Activated gamma-delta T cell treated with Interleukin-2 at 50 U/mL for 16 hours (primary cell): ENCODE measurements at places on chromosomes 1 and 21.
A peak's percentile ranks its signal among the peaks of the same experiment; 100 is the strongest.

DNA sequence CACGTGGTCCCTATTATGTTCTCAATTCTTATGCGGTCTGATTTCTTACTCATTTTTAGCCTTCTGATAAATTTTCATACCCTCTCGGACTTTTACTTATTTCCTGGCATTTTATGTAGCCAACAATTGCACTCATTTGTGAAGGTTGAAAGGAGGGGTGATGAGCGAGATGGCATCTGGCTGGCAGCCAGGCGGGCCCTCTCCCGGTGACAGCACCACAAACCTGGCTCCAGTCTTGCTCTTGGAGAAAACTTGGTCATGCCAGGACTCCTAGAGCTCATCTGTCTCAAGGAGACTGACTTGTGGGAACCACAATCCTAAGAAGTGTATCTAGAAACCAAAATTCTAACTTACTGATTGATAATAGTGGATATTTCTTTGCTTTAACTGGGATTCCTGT is 14.6 kb upstream of the AHCTF1 start:
- no peak for DNase-seq

DNA sequence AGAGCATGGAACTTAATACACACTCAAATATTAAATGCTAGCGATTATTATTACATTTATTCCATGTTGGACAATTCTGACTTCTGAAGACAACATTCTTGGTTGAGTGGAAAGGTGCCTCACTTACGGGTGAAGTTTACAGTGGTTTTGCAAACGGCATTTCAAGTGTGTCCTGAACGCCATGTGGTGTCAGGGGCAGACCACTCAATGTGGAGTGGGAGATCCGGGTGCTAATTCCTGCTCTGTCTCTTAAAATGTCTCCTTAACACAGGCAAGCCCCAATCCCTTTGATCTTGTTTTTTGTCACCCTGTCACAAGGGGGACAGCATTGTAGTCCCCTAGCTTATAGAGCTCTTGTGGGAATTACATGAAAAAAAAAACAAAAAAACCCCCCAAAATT is 5.6 kb upstream of the TDRD10 start:
- no peak for DNase-seq

DNA sequence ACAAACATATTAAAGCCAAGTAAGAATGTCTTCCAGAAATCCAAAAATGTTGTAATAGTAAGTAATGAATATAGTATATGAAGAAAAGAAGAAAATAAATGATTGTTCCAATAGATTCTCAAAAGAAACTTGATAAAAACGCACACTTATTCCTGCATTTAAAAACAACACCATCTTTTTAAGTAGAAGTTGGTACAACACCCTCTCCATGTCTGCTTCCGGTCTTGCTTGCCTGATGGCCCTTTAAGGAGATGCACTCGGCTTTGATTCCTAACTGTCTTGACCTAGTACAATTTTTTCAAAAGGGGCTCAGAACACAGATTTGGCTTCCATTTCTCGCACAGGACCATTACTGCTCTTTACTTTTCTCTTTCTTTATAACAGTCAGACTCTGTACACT is 9.0 kb downstream of the CLCA1 start:
- no peak for DNase-seq

- no peak for DNase-seq
These were observed 14.0 kb upstream of the PKP1 start for GRCh38 chr1:201269281-201269680.

GRCh38 chr1:39395357-39395831 is 96.0 kb upstream of the BMP8A start:
- DNase-seq, result no peak

DNA sequence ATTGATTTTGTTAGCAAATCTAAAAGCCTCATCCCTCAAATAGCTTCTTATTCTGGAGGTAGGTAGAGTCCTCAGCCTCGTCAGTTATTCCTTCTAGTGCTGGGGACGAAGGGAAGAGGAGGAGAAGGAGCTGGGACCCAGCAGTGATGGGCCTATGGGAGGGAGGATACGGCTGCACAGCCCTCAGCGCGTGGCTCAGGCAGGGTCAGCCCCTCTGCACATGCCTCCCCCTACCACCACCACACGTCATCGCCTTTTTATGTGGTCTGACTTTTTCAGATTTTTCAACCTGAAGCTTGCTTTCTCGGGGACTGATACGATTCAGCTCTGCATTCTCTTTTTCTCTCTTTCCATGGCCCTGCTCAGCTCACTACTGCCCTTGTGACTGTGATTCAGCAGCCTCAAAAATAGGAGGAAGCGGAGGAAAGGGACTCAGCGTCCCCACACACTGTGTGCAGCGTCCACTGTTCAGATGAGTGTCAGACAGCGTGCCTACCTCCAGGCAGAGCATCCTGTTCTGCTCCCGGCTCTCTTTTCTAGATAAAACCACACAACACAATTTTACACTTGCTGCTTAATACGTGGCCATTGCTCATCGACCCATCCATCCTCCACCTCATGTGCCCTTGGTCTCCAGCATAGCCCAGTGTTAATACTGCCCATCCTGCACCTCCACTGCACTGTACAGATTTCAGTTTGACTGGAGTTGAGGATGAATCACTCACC is 827 bp downstream of the OR2B11 start:
- no peak for DNase-seq

GRCh38 chr1:16888860-16889816 is 6.6 kb upstream of the RNU1-2 start:
- peak; percentile 51 for DNase-seq

DNA sequence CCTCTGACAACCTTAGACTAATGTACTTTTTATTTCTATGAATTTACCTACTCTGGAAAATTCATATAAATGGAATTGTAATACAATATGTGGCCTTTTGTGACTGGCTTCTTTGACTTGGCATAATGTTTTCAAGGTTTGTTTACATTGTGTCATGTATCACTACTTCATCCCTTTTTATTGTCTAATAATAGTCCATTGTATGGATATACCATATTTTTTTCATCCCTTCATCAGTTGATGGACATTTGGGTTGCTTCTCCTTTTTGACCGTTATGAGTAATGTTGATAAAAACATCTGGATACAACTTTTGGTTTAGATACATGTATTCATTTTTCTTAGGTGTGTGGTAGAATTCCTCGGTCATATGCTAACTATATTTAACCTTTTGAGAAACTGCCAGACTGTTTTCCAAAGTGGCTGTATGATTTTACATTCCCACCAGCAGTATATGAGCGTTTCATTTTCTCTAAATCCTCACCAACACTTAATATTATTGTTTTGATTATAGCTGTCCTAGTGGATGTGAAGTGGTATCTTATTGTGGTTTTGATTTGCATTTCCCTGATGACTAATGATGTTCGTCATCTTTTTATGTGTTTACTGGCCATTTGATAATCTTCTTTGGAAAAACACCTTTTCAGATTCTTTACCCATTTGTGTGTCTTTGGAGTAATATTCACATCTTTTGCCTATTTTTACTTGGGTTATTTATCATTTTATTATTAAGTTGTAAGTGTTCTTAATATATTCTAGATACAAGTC is 3.5 kb downstream of the RO60 start:
- DNase-seq, result no peak

GRCh38 chr1:37553927-37554808 is at the start of gene SNIP1:
TSS of gene SNIP1 (minus strand) at chr1:37554293. CDS start at chr1:37554229, 64 bp downstream.
- DNase-seq, result peak; percentile 90

DNA sequence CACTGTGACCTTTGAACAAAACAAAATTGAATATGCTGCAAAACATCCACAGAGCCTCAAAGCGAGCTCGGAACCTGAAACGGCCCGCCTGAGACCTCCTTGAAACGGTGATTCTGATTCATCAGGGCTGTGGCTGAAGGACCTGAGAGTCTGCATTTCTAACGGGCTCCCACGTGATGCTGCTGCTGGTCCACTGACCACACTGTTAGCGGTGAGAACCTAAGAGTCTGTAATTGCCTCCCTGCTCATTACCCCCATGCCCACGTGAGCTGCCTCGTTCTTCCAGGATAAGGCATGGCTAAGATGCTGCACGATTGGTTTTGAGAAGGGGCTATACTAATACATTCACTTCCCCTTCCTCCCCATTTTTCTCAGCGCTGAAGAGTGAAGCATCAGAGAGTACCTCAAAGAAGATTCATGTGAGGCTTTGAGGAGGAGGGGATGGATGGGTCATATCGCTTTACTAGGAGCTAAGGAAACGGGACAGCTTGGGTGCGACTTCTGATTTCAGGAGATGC is 9.7 kb downstream of the TLR5 start:
- DNase-seq, result no peak

GRCh38 chr1:34532113-34532512 is 222.7 kb upstream of the GJB5 start:
- DNase-seq, result no peak

GRCh38 chr1:228016653-228017355 is 10.0 kb downstream of the WNT3A start:
- no peak for DNase-seq

- DNase-seq, result no peak
These were observed 36.9 kb downstream of the NSL1 start for GRCh38 chr1:212754680-212755079.

- no peak for DNase-seq
These were observed 287.0 kb downstream of the SDCCAG8 start for GRCh38 chr1:243542739-243543415.

- DNase-seq, result no peak
These were observed 89.5 kb downstream of the ADGRL4 start for GRCh38 chr1:78916986-78917385.

DNA sequence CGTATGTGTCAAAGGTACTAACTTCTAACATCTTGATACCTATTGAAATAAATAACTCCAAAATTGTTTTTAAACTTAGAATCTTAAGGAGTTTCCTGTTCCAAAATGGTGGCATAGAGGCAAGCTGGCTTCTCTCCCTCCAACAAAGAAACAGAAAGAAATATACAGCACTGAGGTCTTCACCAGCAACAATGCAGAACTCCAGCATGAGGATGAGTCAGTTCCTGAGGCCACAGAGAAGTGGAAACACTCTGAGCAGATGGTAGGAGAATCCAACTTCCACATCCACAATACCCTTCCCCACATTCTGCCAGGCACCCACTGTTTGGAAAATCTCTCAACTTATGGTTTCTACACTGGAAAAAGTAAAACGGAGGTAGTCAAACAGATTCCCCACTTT is 12.2 kb upstream of the PPIH start:
- no peak for DNase-seq

GRCh38 chr1:4129693-4130092 is 229.6 kb upstream of the C1orf174 start:
- DNase-seq, result no peak

GRCh38 chr1:155183775-155184221 is 10.1 kb downstream of the TRIM46 start:
- no peak for DNase-seq

DNA sequence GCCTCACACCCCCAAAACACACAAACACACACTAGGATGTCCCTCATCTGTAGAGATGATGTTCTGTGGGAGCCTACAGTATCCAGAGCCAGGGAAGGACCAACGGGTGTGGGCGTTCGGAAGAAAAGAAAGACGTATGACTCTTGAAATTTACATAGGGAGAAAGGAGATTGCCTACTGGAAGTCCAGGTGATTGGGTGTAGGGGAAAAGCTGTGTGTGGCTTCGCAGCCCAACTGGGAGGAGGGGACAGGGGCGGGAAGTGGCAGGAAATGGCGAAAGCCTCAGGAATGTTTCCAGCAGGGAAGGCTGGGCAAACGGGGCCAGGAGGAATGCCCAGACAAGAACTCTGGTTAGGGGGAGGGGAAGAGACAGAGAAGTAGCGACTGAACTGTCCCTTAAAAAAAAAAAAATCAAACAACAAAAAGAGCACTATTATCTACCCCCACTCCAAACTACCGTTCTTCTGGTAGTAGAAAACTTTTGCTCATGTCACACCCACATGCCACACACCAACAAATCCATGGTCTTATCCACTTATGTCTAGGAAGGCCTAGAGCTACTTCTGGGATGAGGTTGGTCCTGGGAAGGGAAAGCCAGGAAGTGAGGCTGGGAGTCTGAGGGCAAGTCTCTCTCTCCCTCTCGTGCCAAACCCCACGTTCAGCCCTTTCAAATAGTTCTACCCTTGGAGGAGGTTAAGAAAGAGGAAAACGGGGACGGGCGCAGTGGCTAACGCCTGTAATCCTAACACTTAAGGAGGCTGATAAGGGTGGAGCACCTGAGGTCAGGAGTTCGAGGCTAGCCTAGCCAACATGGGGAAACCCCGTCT is 1.8 kb upstream of the CKS1B start:
- DNase-seq, result no peak

DNA sequence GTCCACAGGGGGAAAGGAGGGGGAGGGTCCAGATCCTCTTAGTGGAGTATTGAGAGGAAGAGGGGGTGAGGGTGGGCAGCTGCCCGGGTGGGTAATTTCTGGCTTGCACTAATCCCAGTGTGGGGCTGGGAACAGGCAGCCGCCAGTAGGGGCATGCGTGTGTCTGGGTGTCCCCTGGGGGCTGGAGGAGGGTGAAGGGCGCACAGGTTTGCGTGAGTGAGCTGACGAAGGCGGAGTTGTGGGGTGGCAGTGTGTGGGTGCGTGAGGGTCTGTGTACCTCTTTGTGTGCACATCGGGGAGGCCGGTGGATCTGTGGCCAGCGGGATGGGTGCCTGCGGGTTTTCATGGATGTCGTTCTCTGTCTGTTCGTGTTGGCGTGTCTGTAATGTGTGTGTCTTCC is 97.3 kb downstream of the PAX7 start:
- no peak for DNase-seq

- DNase-seq, result no peak
These were observed 302.6 kb upstream of the C1orf87 start for GRCh38 chr1:60376196-60376595.

DNA sequence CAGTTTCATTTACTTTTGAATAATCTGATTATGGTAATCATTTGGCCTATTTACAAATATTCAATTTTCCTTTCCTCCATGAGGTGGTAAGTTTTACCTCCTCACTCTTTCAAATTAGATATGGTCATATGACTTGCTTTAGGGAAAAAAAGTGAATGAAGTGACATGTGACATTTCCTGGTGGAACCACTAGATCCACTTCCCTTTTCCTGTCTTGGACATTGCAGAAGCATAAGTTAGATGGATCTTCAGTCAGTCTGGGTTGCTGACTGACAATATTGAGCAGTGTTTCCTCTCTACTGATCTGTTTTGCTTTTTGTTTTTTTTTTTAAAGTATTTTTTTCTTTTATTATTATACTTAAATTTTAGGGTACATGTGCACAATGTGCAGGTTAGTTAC is 481.1 kb upstream of the PTBP2 start:
- no peak for DNase-seq

GRCh38 chr1:236072001-236072400 is 7.1 kb upstream of the NID1 start:
- no peak for DNase-seq

DNA sequence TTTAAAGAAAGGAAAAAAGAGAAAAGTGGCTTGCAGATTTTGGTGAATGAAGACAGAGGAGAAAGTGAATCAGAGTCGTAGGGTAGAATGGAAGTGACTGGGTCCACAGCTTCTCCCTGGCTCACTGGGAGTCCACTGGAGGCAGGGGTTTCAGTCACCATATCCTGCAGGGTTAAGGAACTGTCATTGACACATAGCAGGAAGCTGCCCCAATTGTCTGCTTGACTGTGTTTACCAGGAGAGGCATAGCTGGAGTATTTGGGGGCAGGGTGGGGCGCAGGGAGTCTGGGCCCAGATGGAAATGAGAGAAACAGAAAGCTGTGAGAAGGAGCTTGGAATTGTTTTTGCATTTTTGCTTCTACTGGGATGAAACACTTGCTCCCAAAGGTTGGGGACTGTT is 228.8 kb upstream of the CSF3R start:
- DNase-seq, result no peak

- no peak for DNase-seq
These were observed 14.9 kb downstream of the OLFML2B start for GRCh38 chr1:162008799-162009198.

GRCh38 chr1:8402109-8402710 is 84.3 kb downstream of the SLC45A1 start:
- DNase-seq, result no peak
